HCT116 (cell line): ENCODE measurements at places on chromosomes 13 and 19. TPM values are rescaled to one million over a fixed set of nuclear protein-coding genes. Genes with fewer than 3 reads are reported as not detected.

The IRGC gene
- not detected for total RNA-seq

The ZNF132 gene
- total RNA-seq, result not detected

The CGB5 gene
- total RNA-seq, result not detected

The OVOL3 gene
- not detected for total RNA-seq

The LRFN3 gene
- total RNA-seq, result 18.8 TPM

The VSTM2B gene
- total RNA-seq, result not detected

The NLRP11 gene
- total RNA-seq, result 0.86 TPM

The ZNF284 gene
- not detected for total RNA-seq

The BRSK1 gene
- total RNA-seq, result 33.3 TPM

The CGB3 gene
- total RNA-seq, result not detected

The LILRA2 gene
- total RNA-seq, result not detected

The EFNB2 gene
- total RNA-seq, result 30.9 TPM

The KIR2DL4 gene
- total RNA-seq, result not detected

The ZNF433 gene
- total RNA-seq, result not detected

The ITGBL1 gene
- 0.66 TPM for total RNA-seq

The C19orf85 gene
- total RNA-seq, result 0.34 TPM

The RPS15 gene
- 1,862 TPM for total RNA-seq

The SH2D3A gene
- 75.7 TPM for total RNA-seq

The PROZ gene
- not detected for total RNA-seq

The FAM124A gene
- 3.1 TPM for total RNA-seq

The TMEM205 gene
- 55.9 TPM for total RNA-seq

The FBN3 gene
- 6.6 TPM for total RNA-seq

The RCBTB2 gene
- total RNA-seq, result 1.3 TPM

The IGFL1 gene
- total RNA-seq, result not detected

The CDC16 gene
- 61.0 TPM for total RNA-seq

The ZBTB45 gene
- total RNA-seq, result 12.0 TPM

The CDC42EP5 gene
- total RNA-seq, result 0.64 TPM

The ZNF560 gene
- not detected for total RNA-seq

The ZNF492 gene
- total RNA-seq, result not detected

The TEX29 gene
- total RNA-seq, result not detected

The GZMM gene
- total RNA-seq, result 0.59 TPM

The RUBCNL gene
- 0.42 TPM for total RNA-seq

The LPAR2 gene
- total RNA-seq, result 28.2 TPM

The MBNL2 gene
- 73.9 TPM for total RNA-seq

The ZNF723 gene
- not detected for total RNA-seq

The SLC17A7 gene
- 1.8 TPM for total RNA-seq

The IGFL2 gene
- not detected for total RNA-seq
